ENCODE measurements at places on chromosomes 7 and 10. TPM values are rescaled to one million over a fixed set of nuclear protein-coding genes. Genes with fewer than 3 reads are reported as not detected.

DNA sequence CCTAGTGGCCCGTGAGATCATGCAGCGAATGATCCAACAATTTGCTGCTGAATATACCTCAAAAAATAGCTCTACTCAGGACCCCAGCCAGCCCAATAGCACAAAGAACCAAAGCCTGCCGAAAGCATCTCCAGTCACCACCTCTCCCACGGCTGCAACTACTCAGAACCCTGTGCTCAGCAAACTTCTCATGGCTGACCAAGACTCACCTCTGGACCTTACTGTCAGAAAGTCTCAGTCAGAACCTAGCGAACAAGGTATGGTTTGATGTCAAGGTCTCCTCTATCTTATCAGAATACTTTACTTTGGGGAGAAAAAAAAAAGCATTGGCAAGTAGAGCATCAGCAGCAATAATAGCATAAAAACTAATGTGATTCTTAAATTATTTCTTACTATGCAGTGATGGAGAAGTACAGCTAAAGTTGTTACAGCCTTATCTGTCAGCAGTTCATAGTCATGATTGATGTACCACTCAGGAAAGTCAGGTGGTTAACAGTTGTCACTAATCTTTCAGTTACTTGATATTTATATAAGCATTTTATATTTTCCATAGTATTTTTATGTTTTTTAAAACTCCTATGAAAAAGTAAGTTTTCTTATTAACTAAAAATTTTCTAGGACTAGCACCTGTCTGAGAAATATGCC lies 117.1 kb downstream of the LCOR start:
- DNase-seq: no peak

- no peak for DNase-seq
Measured at GRCh38 chr7:33979807-33980355, 74.5 kb downstream of the BMPER start.

The LAMB1 gene
- total RNA-seq: 405 TPM

DNA sequence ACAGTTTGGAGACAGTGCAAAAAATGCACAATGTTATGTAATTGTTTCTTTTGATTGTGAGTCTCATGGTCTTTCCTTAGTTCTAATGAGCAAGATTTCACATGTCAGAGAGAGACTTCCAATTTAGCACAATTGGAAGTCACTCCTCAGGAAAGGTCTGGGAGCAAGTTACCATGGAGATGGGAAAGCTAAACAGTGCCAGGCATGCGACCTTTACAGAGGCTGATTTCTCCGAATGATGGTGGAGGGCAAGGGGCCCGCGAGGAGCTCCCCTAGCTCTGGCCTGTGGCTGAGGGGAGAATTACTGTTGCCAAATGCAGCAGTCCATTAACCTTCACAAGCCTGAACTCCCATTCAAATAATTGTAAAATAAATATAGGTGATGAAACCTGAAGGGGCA lies 59.3 kb downstream of the CDCA7L start:
- DNase-seq: no peak

DNA sequence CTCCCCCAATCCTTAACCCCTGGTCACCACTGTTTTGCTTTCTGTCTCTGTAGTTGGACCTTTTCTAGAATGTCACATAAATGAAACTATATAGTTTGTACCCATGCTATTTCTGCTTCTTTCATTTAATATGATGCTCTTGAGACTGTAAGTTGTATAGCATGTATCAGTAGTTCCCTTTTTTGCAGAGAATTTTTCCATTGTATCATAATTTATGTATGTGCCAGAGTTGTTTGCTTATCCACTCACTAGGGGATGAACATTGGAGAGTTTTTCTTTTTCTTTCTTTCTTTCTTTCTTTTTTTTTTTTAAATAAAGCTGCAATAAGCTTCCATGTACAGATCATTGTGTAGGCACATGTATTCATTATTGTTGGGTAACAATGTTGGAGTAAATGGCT lies 544.8 kb downstream of the CNTNAP2 start:
- no peak for DNase-seq

DNA sequence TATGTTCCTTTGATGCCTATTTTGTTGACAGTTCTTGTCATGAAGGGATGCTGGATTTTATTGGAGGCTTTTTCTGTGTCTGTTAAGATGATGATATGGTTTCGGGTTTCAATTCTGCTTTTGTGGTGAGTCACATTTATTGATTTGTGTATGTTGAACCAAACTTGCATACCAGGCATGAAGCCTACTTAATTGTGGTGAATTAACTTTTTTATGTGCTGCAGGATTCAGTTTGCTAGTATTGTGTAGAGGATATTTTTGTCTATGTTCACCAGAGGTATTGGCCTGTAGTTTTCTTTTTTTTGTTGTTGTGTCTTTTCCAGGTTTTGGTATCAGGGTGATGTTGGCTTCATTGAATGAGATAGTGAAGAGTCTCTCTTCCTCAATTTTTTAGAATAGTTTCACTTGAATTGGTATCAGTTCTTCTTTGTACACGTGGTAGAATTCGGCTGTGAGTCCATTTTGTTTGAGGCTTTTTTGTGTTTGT lies 345.9 kb downstream of the KIF20B start:
- no peak for DNase-seq

The MACC1 gene
- not detected for total RNA-seq

The CRHR2 gene
- total RNA-seq: not detected

GRCh38 chr7:69946901-69947300 lies 348.6 kb downstream of the AUTS2 start:
- no peak for DNase-seq

GRCh38 chr7:116610210-116610609 lies 61.8 kb upstream of the MET start:
- DNase-seq: no peak

DNA sequence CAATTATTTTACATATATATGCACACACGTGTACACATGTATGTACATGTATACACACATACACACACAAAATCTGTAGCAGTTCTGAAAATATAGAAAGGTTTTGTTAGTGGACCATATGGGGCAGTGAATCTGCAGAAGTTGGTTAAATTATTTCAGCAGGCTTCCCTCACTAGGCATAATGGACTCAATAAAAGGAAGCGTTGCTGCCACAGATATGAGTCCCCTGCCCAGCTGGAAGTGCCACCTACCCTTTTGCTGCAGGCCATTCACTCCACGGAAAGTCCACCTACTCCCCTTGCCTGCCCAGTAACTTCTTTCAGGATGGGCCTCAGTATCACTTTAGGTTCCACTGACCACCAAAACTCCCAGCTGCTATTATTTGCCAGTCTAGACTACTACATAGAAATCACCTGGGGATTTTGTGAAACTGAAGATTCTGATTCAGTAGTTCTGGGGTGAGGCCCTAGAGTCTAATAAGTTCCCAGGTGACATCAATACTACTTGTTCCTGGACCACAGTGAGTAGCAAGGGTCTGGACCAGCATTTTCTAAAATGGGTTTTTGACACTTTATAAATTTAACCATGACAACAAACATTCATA lies 29.3 kb upstream of the CROT start:
- DNase-seq: no peak

- no peak for DNase-seq
Measured at GRCh38 chr10:125694883-125695282, 11.9 kb upstream of the TEX36 start.

- DNase-seq: no peak
Measured at GRCh38 chr7:10838228-10838627, 135.4 kb upstream of the PHF14 start.

- no peak for DNase-seq
Measured at GRCh38 chr7:123231021-123232000, 31.5 kb upstream of the SLC13A1 start.

DNA sequence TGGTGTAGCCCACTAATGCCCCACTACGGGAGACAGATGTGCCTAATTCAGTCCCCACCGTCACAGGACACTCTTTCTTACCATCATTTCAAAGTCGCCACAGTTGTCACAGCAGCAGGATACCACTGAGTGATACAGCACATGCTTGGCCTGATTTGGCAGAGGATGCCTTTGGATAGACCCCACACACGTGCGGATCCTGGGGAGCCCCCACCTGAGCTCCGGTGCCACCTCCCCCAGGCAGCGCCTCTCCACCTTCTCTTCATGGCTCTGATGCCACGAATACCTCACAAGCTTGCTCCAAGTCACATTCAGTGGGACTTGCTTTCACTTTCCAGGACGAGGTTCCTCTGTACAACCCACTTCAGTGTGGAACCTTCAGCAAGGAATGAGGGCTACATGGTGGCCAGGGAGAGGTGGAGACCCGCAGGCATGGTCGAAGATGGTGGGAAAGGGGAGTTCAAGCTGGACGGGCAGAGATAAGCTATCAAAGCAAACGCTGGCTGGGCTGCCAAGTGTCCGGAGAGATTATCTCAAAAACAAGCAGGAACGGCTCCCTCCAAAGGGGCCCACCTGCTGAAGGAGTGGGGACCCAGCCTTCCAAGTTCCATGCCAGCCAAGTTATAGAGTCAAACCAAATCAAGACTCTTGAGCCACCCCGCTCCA lies 107.4 kb downstream of the ZRANB1 start:
- no peak for DNase-seq

The CPVL gene
- total RNA-seq: 4.9 TPM

GRCh38 chr7:36295090-36295489 lies 94.6 kb upstream of the ANLN start:
- DNase-seq: no peak

- DNase-seq: no peak
Measured at GRCh38 chr7:43905209-43905946, 1.0 kb downstream of the URGCP start.

GRCh38 chr7:117158941-117159697 lies 163.7 kb downstream of the WNT2 start:
- DNase-seq: no peak

DNA sequence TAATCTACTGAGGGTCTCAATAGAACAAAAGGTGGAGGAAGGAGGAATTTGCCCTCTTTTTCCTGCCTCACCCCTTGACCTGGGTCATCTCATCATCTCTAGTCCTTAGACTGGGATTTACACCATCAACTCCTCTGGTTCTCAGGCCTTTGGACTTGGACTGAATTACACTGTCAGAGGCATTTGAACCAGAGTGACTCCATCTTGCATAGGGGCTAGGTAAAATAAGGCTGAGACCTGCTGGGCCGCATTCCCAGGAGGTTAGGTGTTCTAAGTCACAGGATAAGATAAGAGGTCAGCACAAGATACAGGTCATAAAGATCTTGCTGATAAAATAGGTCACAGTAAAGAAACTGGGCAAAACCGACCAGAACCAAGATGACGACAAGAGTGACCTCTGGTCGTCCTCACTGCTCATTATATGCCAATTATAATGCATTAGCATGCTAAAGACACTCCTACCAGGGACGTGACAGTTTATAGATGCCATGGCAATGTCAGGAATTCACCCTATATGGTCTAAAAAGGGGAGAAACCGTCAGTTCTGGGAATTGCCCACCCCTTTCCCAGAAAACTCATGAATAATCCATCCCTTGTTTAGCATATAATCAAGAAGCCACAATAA lies 84.0 kb downstream of the C1GALT1 start:
- no peak for DNase-seq

The GPR37 gene
- total RNA-seq: 1.6 TPM

GRCh38 chr10:17113889-17114540 lies 15.6 kb downstream of the CUBN start:
- DNase-seq: no peak

The SPACDR gene
- total RNA-seq: not detected

GRCh38 chr7:153891990-153892389 lies 160.2 kb upstream of the DPP6 start:
- no peak for DNase-seq

All from chondrocyte (in vitro differentiated cells).